ENCODE measurements at places on chromosomes 1 and 21.

DNA sequence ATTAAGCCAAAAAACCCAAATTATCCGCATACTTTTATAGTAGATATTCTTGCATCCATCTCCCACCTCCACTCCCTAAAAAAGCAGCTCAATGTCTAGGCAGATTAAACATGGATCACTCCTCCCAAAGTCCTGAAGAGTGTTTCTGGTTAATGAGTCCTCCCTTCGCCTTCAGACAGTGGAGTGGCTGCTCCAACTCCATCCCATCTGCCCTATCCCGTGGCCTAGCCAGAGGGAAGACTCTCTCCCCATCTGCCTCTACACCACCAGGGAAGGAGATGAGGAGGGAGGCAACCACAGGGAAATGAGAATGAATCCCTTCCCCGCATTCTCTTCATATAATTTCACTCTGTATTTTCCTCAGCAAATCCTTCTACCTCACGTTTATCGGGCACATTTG, 103.8 kb downstream of the SLC45A1 start:
- DNase-seq: no peak

DNA sequence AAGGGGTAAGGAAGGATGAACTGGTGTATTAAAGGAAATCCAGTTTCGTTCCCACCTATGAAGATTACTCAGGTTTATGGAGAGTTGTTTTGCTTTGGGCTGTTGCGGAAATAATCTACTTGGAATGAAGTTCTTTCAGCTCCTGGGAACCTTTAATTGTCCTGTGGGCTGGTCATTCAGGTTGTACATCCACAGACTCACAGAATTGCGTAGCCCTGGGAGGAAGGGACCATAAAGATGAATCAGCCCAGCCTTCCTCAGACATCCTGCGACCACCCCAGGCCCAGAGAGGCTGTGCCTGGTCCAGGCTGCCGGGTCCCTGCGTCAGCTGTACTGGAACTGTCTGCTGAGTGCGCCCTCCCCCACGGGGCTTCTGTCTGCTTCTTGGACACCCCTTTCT, 72.7 kb downstream of the GALNT2 start:
- DNase-seq: no peak

DNA sequence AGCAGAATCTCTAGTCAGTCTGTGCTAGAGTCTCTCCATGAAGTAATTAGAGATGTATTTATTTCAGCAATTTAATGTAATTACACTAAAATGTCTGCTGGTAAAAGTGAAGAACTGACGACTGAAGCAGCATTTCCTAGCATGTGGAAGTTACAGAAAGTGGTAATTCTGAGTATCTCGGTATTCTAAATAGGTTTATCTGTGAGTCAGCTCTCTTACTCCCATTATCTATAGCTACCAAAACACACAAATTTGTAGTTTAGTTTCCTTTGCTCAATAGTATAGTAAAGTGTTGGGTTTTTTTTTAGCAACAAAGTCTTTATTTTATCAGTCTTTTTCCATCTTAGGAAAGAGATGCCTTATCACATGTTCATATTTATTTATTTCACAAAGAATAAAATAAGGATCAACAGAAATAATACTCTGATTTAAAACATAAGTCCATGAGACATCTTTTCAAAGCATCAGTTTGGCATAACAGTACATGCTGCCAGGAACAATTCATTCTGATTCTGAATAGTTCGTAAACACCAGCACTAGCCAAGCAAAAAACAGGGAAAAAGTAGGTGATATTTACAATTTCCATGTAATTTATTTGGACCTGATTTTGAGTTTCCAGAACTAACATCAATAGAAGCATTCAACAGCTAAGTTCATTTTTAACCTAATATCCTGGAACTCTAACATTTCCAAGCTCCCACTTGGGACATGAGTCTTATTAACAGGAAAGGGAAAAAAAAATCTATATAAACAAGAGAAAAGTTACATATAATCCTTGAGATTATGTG, 76.3 kb downstream of the KCNT2 start:
- no peak for DNase-seq

DNA sequence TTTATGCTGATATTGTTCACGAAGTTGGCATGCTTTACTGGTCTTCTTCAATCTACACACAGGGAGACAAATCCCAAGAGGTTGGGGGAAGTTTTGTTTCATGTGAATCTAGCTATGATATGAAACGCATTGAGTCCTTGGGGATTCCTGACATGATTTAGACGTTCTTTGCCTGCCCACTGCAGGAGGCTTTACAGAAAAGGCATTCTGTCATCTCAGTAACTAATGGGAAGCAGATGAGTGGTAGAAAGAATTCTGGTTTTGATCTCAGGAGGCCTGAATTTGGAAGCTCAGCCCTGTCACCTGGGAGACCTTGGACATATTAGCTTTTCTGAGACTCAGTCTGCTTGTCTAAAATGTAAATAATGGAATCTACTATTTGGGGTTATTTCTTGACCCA, 383.0 kb upstream of the NFIA start:
- no peak for DNase-seq

DNA sequence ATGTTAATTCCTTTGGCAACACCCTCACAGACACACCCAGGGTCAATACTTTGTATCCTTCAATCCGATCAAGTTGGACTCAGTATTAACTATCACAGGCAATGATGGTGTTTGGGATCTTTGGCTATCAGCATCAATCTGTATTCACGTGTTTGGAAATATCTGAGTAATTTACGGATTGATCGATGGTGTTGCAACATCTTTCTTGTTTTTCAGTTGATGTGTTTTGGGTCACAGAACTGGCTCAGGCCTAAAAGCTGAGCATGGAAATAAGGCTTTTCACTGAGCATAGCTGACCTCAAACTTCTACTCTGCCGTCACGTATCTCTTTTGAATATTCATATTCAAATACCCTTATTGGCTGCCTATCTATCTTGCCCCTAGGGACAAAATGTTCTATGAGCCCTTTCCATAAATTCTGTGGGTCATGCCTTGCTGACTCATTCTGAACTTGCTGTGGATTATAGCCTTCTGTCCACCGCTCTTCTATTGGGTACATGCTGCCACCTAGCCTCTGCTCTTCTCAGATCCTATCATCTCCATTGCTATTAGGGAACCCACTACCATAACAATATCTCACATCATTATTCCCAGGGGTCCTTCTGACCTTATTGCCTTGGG, 156.0 kb downstream of the PDE4B start:
- no peak for DNase-seq

DNA sequence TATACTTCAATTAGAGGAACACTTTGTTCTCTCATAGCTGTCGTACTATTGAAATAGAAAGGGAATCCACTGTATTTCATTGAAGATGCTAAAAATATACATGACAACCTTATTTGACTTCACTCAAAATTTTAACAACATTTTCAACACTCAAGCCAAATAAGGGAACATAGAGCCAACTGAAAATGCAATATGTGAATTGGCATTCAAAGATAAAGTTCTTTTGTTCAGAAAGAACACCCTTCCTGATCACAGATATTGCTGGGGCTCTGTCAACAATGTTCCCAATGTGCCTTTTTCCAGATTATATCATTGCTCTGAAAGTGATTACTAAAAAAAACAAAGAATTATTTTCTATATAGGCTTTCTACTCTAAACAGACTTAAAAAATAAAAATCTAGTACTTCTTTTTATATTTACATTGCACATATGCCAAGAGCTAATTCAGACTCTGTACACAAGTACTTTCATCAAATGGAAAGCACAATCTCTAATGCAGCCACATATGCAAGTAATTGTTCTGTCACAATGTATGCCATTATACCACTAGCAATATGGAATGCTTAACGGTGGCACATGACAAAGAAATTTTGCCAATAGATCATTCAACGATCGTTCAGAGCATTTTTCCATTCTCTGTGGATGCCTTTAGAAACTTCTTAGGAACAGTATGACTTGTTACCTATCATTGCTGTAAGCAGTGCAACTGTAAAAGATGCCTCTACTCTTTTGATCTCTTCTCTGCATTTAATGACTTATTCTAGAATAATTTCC, 171.0 kb downstream of the EIF4G3 start:
- no peak for DNase-seq

GRCh38 chr1:221921936-221922335, 180.0 kb upstream of the DUSP10 start:
- no peak for DNase-seq

DNA sequence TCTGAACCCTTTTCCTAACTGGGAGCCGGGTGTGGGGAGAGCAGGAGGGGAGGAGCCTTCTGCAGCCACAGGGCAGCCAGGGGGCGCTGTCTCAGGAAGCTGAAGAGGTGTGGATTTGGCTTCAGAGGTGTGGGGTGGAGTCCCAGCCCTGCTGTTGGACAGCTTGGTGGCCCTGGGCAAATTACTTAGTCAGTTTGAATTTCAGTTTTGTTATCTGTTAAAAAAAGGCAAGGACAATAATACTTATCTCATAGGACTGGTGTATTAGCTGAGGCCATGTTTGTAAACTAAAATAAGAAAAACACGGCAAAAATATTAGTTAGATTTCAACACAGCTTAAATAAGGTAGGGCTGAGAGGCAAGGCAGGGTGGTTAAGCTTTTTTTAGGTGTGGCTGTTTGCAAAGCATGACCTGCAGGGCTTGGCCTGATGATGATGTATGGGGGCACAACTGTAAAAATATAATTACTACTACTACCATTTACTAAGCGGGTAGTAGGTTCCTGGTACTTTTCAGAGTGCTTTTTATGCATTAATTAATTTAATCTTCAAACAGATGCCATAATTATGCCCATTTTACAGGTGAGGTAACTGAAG, 111.8 kb downstream of the PLXNA2 start:
- peak; percentile 45 for DNase-seq

- DNase-seq: no peak
Observed at GRCh38 chr1:245444147-245444828, 289.5 kb downstream of the KIF26B start.

GRCh38 chr1:203100516-203100869, 14.7 kb upstream of the MYOG start:
- no peak for DNase-seq

DNA sequence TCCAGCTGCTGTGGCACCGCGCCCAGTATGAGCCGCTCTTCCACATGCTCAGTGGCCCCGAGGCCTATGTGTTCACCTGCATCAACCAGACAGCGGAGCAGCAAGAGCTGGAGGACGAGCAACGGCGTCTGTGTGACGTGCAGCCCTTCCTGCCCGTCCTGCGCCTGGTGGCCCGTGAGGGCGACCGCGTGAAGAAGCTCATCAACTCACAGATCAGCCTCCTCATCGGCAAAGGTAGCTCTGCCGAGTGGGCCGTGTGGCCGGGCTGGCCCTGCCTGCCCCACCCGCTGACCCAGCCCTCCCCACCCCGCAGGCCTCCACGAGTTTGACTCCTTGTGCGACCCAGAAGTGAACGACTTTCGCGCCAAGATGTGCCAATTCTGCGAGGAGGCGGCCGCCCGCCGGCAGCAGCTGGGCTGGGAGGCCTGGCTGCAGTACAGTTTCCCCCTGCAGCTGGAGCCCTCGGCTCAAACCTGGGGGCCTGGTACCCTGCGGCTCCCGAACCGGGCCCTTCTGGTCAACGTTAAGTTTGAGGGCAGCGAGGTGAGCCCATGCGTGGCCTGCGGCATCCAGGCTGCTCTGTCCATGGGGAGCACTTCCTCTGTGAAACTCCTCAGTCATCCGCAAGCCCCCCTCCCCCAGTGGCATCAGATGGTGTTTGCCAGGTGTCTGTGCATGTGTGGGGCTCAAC, 64.2 kb downstream of the PIK3CD start:
- DNase-seq: no peak

- DNase-seq: no peak
Observed at GRCh38 chr1:36889478-36890226, 144.7 kb downstream of the GRIK3 start.

- no peak for DNase-seq
Observed at GRCh38 chr1:50279622-50280330, 143.5 kb downstream of the DMRTA2 start.

DNA sequence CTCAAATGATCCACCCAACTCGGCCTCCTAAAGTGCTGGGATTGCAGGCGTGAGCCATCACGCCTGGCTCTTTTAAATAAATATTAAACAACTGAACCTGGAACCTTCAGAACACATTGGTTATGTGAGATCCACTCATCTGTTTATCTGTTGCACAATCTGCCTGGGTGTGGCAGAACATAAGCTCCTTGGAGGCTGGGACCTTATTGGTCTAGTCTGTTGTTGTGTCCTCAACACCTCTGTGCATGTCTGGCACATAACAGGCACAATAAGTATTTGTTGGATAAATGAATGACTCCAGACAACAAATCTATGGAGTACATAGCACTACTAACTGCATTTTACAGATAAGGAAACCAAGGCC, 4.1 kb upstream of the NBL1 start:
- no peak for DNase-seq

GRCh38 chr1:1153874-1154273, 19.8 kb upstream of the TTLL10 start:
- no peak for DNase-seq

DNA sequence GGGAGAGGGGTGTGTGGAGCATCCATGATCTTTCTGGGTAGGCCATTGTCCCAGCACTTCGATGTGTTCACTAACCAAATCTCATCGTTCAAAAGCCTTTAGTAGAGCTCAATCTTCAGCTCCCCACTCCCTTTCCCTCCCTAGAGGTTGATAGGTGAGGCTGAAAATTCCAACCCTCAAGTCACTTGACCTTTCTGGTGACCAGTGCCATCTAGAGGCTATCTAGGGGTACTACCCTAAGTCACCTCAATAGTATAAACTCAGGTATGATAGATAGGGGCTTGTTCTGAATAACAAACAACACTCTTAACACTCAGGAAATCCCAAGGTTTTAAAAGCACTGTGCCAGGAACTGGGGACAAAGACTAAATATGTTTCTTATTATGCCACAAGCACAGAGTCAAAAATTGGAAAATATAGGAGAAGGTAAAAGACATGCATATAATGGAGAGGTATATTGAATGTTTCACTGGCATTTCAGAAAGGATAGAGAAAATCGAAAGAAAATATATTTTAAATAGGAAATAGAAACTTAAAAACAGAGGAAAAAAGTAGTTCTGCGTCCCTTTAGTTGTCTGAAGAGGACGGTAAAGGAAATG, 42.9 kb upstream of the CD53 start:
- no peak for DNase-seq

DNA sequence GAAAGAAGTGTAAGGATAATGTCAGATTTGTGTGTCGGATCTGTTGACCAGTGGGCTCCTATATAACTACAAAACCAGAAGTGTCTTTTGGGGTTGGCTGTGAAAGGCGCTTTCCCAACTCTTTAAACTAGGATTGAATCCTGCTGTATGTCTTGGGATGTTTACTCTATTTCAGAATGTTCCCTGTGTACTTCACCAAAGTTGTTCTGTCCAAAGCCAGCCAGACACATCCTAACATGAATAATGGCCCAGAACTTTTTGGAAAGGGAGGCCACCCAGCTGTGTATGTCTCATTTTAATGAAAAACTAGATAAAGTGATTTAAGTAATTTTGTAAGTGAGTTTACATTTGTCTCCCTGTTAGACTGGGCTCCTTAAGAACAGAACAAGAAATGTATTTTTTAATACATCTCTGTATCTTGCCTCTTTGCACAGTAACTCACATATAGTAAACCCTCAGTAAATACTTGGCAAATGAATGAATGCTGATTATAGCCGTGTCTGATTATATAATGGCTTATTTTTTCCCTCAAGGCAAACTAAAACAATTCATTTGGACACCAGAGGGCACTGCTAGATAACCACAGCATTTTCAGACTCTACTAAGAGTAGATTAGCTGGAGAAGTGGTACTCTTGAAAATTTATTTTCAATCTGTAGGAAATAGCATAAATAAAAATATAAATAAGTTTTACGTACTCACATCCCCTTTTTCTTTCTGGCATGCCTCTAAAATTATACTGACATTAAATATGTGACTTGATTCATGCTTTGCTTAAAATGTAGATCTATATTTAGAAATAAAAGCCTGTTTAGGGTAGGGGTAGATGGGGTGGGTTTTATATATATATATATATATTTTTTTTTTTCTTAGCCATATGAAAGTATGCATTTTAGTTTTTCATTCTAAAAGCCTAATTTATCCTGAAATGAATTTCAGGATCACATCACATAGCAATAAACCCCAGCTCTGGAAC, 23.8 kb downstream of the TSEN15 start:
- peak; percentile 75 for DNase-seq

All from right lung (tissue), 10 donors.